ENCODE measurements at places on chromosomes 1 and 21.

GRCh38 chr21:42093186-42093585, 22.1 kb downstream of the UMODL1 start:
- no peak for DNase-seq

- no peak for DNase-seq
Observed at GRCh38 chr21:36010801-36011200, 49.5 kb downstream of the SETD4 start.

- no peak for DNase-seq
Observed at GRCh38 chr1:234893725-234894630, 234.7 kb downstream of the TOMM20 start.

DNA sequence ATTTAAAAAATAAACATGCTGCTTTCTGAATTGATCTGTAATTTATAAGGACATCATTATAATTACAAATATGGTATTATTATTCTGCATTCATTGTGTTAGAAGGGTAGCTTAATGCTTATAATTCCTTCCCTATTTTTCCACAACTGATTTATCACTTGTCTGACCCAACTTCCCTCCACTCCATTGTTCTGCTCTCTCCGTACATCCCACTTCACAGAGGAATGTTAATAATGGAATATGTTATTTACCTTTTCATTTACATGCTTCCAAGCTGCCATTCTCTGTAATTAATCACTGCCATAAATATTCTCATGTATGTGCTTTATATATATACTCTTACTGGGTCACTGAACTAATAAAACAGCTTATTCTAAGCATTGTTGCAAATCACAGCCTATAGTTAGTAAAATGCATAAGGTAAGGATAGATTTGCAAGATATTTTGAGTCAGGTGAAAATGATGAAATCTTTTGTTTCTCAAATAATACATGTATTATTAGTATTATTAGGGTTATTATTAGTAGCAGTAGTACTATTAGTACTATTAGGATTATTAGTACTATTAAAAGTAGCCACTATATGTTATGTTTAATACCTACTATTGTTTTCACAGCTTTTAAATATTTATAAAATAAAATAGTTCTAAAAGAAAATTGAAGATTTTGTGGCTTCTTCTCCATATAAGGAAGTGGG, 70.6 kb upstream of the NEK7 start:
- no peak for DNase-seq

DNA sequence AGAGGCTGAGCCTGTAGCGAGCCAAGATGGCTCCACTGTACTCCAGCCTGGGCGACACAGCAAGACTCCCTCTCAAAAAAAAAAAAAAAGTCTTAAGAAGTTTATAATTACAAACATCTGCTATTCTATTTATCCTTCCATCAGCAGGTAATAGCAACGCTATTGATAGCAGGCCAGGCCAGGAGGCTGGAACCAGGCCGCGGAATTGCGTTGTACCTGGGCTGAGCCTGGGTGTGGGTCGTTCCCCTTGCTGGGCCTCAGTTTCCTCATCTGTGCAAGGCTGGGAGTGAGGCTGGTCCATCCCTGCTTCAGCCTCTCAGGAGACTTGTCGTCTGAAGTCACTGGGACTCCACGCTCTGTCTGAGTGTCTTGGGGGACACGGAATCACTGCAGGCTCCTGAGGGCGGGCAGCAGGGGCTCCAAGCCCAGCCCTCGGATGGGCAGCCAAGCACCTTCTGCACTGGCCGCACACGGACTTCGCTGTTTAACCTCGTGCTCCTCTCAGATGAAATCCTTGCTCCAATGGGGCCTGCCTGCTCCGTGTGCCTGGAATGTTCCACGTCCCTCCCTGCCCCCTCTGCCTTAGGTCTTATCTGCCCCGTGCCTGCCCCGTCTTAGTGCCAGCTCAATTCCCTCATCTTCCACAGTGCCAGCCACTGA, 103.9 kb upstream of the C1orf174 start:
- no peak for DNase-seq

DNA sequence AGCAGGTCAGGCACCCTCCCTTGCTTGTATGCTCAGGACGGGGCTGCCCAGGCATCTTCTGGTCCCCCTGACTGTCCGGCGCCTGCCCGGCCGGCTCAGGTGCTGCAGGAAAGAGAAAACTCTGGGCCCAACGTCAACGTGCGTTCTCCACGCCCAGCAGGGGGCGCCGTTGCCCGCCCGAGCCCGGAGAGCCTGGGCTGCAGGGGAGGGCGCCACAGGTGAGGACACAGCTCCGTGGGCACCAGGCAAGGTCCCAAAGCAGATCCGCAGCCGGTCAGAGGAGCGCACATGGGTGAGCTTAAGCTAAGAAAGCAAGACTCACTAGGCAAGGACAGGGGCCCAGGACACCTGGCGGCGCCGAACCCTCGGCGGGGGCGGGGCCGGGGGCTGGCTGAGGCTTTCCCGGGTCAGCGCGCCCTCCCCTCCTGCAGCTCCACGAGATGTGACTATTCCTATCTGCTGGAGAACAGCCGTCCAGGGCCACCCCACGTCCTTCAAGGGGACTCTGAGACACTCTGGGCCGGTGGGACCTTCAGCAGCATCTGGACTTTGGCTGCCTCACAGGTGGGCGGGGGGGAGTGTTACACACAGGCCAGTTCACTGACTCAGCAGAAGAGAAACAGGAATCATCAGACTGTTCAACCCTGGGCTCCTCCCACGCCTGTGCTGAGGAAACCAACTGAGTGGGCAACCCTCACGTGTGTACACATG, 29.3 kb downstream of the KRTAP10-1 start:
- peak; percentile 20 for DNase-seq

DNA sequence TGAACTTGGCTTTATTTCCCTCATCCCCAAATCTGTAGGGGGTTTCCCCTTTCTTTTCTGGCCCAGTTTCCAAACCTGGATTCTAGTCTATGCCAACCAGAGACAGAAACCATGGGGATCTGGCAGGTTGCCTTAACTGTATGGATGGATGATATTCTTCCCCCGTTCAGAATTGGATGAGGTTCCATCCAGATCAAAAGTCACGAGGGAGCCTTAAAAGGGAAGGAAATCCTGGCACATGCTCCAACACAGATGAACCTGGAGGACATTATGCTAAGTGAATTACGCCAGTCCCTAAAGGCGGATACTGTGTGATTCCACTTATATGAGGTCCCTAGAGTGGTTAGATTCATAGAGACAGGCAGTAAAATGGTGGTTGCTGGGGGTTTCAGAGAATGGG, 124.4 kb downstream of the HUNK start:
- no peak for DNase-seq

DNA sequence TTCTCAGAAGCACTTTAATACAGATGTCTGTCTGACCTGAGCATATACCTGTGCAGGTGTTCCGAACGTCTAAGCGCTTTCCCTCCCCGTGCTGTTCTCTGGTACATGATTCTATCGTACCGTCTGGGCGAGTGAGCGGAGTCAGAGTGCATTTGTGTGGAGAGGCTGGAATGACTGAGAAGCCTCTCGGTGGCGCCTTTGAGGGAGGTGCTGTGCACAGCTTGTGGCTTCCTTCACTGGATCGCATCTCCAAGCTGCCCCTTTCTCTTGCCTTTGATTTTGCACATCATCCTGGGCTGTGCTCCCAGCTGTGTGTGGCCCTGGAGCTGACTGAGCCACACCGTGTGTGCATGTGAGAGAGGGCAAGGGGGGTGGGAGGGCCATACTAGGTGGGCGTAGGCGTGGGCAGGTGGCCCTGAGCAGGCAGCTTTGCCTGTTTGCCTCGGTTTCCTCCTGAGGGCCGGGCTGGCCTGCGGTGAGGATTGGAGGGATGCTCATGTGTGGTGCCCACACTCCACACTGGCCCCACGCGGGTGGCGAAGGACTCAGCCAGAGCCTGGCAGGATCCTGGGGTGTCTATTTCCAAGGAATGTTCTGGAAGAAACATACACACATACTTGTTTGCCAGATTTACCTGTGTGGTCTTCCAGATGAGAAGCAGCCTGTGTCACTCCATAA, 105.3 kb downstream of the ADARB1 start:
- DNase-seq, result no peak

- no peak for DNase-seq
Observed at GRCh38 chr1:235079443-235080296, 49.0 kb downstream of the TOMM20 start.

- no peak for DNase-seq
Observed at GRCh38 chr1:237610157-237610556, 280.6 kb downstream of the ZP4 start.

- no peak for DNase-seq
Observed at GRCh38 chr1:84632673-84633434, 57.4 kb downstream of the SSX2IP start.

DNA sequence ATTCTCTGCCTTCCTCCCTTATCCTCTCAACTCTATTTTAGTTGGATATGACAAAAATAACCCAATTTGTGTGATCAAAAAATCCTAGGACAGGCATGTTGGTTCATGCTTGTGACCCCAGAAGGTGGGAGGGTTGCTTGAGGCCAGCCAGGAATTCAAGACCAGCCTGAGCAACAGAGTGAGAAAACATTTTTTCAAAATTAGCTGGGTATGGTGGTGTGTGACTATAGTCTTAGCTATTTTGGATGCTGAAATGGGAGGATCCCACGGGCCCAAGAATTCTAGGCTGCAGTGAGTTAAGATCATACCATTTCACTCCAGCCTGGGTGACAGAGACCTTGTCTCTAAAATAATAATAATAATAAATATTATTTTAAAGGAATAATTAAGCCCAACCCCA, 1383.1 kb upstream of the ADGRL2 start:
- DNase-seq, result no peak

- no peak for DNase-seq
Observed at GRCh38 chr1:12544992-12545391, 73.0 kb downstream of the DHRS3 start.

GRCh38 chr1:1892079-1892762, 1.3 kb upstream of the GNB1 start:
- DNase-seq, result no peak

DNA sequence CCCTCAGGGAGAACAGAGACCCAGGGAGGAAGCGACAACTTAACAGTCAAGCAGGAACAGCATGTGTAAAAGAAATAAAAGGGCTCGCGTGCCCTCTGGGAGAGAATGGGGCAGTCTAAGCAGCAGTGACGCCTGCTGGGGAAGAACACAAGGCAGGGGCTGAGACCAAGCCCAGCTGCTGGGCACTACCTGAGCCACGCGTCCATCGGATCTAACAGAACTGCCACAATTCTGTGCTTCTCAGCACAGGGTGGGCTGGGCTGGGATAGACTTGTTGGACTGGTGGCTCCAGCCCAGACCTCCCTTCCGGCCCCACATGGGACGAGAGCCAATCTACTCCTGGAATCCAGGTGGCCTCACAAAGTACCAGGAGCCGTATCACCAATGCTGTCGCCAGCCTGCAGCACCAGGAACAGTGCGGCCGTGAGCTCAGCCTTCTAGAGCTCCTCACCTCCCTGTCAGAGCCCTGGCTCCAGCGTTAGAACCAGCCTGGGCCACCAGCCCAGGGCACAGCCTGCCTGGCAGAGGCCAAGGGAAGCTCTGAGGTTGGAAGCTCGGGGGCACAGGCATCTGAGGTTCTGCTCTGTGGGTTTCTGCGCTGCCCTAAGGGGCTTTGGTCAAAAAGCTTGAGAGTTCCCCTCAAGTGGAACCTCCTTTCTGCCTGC, 7.4 kb downstream of the LRRC47 start:
- no peak for DNase-seq

DNA sequence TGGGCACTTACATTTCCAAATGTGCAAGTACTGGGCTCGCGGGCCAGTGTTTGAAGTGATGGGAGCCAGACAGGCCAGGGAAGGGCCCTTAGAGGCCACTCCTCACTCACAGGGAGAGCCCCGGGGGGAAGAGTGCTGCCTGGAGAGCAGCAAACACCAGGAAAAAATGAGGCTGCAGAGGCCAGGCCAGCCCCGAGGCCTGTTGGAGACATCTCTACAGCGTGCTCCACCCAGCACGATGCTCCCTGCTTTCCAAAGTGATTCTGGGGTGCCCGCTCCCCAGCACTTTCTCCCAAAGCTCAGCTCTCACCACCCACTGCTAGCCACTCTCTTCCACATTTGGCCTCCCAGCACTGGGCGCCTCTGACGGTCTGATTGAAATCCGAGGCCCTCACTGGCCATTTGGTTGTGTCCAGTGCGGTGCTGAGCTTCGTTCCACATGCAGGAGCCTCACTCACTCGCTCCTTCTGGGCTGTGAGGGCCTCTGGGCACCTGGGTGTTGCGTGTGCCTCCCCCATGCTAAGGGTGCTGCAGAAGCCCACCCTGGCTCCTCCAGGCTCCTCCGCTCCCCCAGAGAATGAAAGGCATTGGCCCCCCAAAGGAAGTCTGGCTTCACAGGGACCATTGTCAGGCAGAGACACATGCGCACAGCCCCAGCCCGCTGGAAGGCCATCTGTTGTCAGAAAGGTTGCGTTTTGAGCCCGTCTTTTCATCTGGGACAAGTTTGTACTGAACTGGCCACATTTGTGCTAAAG, 385.4 kb upstream of the VAMP3 start:
- no peak for DNase-seq

DNA sequence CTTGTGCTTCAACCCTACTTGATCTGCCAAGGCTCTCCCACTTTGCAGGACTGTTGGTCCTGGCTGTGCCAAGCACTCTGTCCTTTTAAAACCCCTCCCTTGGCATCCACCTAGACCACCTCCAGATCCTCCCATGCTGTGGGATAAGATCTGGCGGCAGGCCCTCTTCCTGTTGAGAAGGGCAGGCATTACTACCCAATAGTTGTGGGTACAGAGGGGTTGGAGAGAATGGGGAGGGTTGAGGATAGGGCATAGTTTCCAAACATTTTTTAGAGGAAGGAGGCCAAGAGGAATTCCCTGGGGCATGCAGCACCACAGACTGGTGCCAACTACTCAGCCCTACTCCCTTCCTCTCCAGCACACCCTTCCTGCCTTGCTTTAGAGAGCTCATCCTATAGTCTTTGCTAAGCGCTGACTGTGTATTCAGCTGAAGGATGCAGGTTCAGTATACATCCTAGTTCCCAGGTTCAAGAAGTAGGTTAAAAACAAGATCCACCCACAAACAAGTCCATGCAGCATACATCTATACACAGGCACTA, 70.7 kb downstream of the TRABD2B start:
- DNase-seq, result no peak

DNA sequence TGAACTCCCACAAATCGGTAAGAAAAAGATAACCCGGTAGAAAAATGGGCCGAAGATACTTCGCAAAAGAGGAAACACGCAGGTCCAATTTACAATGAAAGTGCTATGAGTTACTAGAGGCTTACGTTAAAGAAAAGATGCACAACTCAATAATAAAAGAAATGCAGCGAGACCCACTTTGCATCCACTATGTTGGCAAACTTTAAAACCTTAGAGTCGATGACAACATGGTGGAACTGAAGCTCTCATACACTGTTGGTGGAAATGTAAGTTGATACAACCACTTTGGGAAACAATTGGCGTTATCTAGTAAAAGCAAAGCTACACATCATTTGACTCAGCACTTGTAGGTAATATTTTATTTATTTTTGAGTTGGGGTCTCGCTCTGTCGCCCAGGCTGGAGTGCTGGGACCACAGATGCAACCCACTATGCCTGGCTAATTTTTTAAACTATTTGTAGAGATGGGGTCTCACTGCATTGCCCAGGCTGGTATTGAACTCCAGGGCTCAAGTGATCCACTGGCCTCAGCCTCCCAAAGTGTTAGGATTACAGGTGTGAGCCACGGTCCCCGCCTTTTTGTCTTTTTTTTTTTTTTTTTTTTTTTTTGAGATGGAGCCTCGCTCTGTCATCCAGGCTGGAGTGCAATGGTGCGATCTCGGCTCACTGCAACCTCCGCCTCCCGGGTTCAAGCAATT, 696 bp upstream of the GPATCH3 start:
- DNase-seq, result no peak

- peak; percentile 56 for DNase-seq
Observed at GRCh38 chr1:111516005-111516535, 12.6 kb upstream of the ADORA3 start.

GRCh38 chr1:110914676-110915075, 41.7 kb downstream of the CD53 start:
- DNase-seq, result no peak

GRCh38 chr1:225849925-225850324, 32.3 kb downstream of the TMEM63A start:
- no peak for DNase-seq
